Body of pancreas (tissue), 4 donors: ENCODE measurements at places on chromosomes 6 and 20. TPM values are rescaled to one million over a fixed set of nuclear protein-coding genes. Genes with fewer than 3 reads are reported as not detected.

Gene TBC1D20
- total RNA-seq: 16.3 TPM

DNA sequence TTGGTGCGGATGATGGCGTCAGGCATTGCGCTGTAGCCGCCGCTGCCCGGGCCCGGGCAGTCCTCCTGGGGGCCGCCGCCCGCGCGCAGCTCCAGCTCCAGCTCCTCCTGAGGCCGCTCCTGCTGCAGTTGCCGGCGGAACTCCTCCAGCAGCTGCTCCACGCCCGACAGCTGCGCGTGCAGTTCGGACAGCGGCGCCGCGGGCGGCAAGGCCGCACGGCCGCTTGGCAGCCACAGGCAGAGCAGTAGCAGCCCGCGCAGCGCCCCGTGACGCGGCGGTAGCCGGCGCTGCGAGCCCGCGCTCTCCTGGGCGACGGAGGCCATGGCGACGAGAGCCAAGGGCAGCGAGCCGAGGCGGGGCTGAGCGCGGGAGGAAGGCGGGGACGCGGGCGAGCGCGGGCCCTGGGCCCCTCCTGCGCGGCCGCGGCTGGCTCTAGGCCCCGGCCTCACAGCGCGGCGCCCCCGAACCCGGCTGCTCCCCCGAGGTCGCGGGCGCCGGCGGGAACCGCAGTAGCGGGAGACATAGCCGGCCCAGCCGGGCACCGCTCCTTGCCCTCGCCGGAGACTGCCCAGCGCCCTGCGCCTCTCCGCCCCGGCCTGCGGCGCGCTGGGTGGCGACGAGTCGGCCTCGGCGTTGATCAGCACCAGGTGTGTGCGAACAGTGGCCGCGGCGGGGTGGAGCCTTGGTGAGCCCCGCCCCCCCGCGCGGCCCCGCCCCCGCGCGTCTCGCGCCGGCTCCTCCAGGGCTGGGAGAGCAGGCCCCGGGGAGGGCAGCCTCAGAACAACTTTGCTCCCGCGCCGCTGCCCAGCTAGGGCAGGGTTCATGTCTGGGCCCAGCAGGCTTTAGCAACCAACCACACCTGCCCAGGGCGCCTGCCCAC lies at the start of gene LRP11:
LRP11 (minus strand) TSS at position 662 of the 880 bp plus-strand sequence; CDS start at position 323, 339 bp downstream.
- peaks cover 36% of the 10 kb centered on the region for H3K4me1 ChIP-seq
- H3K36me3 ChIP-seq: no peaks in the 10 kb centered on the region
- H3K27me3 ChIP-seq: no peaks in the 10 kb centered on the region
- H3K27ac ChIP-seq: peak within 1 kb of the TSS; percentile 98
- H3K4me3 ChIP-seq: peak within 1 kb of the TSS; percentile 38

DNA sequence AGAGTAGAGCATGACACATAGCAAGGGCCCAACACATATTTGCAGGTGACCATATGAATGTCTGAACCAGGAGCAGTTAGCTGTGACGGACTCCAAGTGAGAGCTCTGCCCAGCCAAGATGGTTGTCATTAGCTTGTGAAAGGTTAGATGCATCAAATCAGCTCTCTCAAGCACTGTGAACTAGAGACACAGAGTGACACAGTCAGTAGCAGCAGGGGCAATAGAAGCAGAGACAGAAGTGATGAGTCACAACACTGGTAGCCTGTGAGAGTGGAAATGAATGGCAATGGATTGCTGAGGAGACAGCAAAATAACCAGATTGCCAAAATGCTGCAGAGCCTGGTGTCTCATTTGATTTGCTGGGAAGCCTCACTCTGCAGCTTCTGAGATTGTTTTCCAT lies 558.9 kb downstream of the PKHD1 start:
- no peaks in the 10 kb centered on the region for H3K36me3 ChIP-seq
- no peak overlapping the region for H3K27ac ChIP-seq
- H3K4me1 ChIP-seq: no peaks in the 10 kb centered on the region

DNA sequence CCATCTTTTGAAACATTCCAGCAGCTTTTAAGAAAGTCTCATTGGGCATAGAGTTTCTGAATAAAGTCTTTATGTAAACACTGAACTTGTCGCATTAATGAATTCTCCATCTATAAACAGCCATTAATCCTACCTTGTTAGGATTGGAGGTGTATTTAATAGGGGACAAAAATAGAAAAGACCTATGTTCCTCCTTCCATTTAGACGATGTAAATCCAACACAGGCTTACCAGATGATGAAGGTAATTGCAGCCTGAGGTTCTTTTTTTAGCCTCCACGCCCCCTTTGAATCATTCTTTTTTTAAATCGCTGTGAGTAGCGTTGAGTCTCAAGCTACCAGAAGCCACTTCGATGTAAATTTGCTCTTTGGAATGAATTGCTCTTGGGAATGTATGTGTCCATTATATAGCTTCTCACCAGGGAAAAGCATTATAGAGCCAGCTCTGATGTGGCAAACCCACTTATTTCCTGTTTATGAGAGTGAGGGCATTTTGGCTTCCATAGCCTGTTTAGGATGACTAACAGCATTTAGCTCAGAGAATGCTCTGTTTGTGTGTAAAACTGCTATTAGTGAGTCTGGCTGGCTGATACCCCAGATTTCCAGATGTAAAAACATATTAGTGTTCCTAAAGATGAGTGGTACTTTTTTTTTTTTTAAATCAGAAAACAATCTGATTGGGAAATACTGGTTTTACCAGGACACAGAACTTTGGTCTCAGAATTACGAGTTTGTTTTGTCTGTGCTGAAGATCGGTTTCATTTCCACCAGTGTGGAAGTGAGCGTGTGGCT lies 74.9 kb upstream of the CLDN20 start:
- H3K4me3 ChIP-seq: no peak overlapping the region
- H3K27me3 ChIP-seq: no peaks in the 10 kb centered on the region
- H3K4me1 ChIP-seq: peaks cover 14% of the 10 kb centered on the region

GRCh38 chr6:30219244-30219643 lies 6.0 kb upstream of the TRIM26 start:
- DNase-seq: peak; percentile 72
- H3K27me3 ChIP-seq: no peaks in the 10 kb centered on the region
- no peak overlapping the region for H3K27ac ChIP-seq
- H3K4me3 ChIP-seq: no peak overlapping the region
- no peaks in the 10 kb centered on the region for H3K36me3 ChIP-seq

DNA sequence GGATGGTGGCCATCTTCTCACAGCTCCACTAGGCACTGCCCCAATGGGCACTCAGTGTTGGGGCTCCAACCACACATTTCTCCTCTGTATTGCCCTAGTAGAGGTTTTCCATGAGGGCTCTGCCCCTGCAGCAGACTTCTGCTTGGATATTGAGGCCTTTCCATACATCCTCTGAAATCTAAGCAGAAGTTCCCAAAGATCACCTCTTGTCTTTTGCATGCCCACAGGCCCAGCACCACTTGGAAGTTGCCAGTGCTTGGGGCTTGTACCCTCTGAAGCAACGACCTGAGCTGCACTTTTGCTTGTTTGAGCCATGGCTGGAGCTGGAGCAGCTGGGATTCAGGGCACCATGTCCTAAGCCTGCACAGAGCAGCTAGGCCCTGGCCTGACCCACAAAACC lies 189.1 kb upstream of the EYS start:
- no peaks in the 10 kb centered on the region for H3K27me3 ChIP-seq
- no peaks in the 10 kb centered on the region for H3K36me3 ChIP-seq
- no peak for DNase-seq
- no peaks in the 10 kb centered on the region for H3K4me1 ChIP-seq
- H3K4me3 ChIP-seq: no peak overlapping the region
- no peak overlapping the region for H3K27ac ChIP-seq
